ENCODE measurements at places on chromosomes 12 and 14. TPM values are rescaled to one million over a fixed set of nuclear protein-coding genes. Genes with fewer than 3 reads are reported as not detected.

GRCh38 chr14:103518422-103519042 lies 4.1 kb downstream of the CKB start:
- peak; percentile 63 for DNase-seq
- H3K4me1 ChIP-seq = peaks cover 16% of the 10 kb centered on the region
- no peak overlapping the region for H3K27ac ChIP-seq
- H3K36me3 ChIP-seq = no peaks in the 10 kb centered on the region
- H3K27me3 ChIP-seq = no peaks in the 10 kb centered on the region
- no peak overlapping the region for H3K4me3 ChIP-seq

DNA sequence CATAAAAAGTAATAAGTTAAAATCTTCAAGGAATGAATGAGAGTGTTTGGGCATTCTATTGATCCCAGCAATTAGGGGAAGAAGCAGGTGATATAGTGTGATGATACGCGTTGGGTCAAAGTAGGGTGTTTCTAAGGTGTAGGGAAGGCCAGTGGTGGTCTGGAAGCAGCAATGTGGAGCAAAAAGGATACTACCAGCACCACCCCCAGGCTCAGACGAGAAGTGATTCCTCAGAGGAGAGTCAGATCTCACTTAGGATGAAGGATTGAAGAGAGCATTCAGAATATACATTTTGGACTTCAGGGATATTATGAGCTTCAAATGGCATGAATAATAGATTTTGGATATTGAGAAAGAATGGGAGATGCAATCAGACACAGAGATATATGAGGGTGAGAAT lies 497.6 kb downstream of the RMST start:
- DNase-seq = no peak
- no peaks in the 10 kb centered on the region for H3K36me3 ChIP-seq
- no peak overlapping the region for H3K4me3 ChIP-seq
- H3K27ac ChIP-seq = no peak overlapping the region
- no peaks in the 10 kb centered on the region for H3K4me1 ChIP-seq
- no peaks in the 10 kb centered on the region for H3K27me3 ChIP-seq

GRCh38 chr12:64480148-64480547 lies 28.2 kb downstream of the TBK1 start:
- H3K4me3 ChIP-seq = no peak overlapping the region
- no peak overlapping the region for H3K27ac ChIP-seq
- H3K36me3 ChIP-seq = peaks cover 53% of the 10 kb centered on the region
- peaks cover 25% of the 10 kb centered on the region for H3K4me1 ChIP-seq
- no peaks in the 10 kb centered on the region for H3K27me3 ChIP-seq
- peak; percentile 55 for DNase-seq

TMEM132D gene
- total RNA-seq = not detected

DNA sequence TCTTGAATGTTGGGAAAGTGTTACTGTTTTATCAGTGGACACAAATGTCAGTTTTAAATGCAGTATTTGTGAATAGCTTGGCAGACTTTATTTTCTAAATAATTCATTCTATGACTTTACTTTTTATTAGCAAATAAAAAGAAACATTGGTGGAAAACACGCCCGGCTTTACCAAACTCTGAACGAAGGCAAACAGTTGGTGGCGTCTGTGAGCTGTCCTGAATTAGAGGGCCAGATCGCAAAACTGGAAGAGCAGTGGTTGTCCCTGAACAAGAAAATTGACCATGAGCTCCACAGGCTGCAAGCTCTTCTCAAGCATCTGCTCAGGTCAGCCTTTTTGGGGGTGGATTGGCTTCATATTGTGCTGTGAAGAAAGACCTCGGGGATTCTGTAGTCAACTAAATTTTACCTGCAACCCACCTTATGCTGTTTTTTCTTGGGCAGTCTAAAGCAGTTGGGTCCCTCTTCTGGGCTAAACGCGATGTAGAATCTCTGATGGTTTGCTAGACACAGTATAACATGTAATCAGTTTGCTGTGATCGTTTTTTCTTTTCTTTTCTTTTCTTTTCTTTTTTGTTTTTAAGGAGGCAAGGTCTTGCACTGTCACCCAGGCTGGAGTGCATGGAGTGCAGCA lies 156.4 kb downstream of the ESR2 start:
- H3K27me3 ChIP-seq = no peaks in the 10 kb centered on the region
- DNase-seq = peak; percentile 6
- no peak overlapping the region for H3K4me3 ChIP-seq

DNA sequence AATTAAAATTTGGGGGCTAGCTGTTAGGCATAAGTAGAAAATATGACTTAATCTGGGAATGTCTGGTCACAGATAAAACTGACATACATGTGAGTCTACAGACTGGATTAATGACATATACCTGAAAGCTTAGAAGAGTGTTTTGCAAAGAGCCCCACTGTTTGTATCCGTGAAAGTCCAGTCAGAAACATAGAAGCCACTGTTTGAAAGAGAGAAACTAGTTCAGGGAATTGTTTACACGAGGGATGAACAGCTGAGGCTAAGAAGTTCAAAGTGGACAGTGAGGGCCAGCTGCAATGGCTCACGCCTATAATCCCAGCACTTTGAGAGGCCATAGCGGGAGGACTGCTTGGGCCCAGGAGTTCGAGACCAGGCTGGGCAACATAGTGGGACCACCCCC lies 36.2 kb upstream of the SGPP1 start:
- no peak overlapping the region for H3K27ac ChIP-seq
- H3K27me3 ChIP-seq = no peaks in the 10 kb centered on the region
- no peaks in the 10 kb centered on the region for H3K36me3 ChIP-seq
- H3K4me3 ChIP-seq = no peak overlapping the region
- no peaks in the 10 kb centered on the region for H3K4me1 ChIP-seq

DNA sequence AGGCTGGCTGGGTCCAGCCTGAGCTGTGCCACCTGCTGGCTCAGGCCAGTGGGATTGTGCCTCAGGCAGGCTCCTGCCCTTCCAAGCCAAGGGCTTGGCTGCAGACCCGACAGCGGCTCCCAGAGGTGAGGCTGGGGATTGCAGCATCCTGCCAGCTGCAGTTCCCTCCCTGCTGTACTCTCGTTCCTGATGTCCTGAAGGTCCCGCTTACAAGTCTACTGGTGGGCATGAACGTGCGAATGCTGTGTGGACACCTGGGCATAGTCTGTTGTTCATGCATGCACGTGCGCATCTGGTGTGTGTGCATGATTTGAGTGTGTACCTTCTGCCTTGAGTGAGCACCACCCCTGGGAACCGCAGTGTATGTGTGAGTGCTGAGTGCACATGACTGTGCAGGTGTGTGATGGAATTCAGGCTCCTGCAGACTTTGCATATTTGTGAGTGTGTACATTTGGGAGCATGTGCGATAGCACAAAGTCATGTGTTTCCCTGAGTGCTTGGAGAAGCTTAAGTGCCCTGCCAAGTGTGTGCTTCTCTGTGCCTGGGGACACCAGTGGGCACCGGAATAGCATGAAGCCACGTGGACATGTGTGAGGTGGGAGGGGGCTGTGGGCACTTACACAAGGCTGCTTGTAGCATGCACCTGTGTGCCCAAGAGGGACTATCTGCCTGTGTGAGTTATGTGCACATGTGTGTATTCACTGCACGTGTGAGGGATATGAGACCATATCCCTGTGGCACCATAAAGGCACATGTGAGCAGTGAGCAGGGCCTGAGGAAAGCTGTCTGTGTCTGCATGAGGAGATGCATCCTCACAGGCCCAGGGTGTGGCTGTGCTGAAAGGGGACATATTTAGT lies 19.3 kb upstream of the KRT7 start:
- peaks cover 15% of the 10 kb centered on the region for H3K4me1 ChIP-seq
- H3K36me3 ChIP-seq = no peaks in the 10 kb centered on the region
- H3K27me3 ChIP-seq = no peaks in the 10 kb centered on the region
- DNase-seq = peak; percentile 85

- no peaks in the 10 kb centered on the region for H3K4me1 ChIP-seq
- H3K4me3 ChIP-seq = no peak overlapping the region
- no peaks in the 10 kb centered on the region for H3K27me3 ChIP-seq
Measured at GRCh38 chr12:88227263-88227662, 85.2 kb downstream of the TMTC3 start.

VSIG10 gene
- total RNA-seq = 11.6 TPM

GRCh38 chr12:91931111-91931510 lies 214.5 kb downstream of the BTG1 start:
- H3K36me3 ChIP-seq = no peaks in the 10 kb centered on the region
- no peak overlapping the region for H3K4me3 ChIP-seq

- no peaks in the 10 kb centered on the region for H3K27me3 ChIP-seq
- no peaks in the 10 kb centered on the region for H3K36me3 ChIP-seq
- DNase-seq = no peak
- no peak overlapping the region for H3K4me3 ChIP-seq
- H3K27ac ChIP-seq = no peak overlapping the region
- no peaks in the 10 kb centered on the region for H3K4me1 ChIP-seq
Measured at GRCh38 chr12:24049101-24049500, 99.6 kb upstream of the SOX5 start.

- no peaks in the 10 kb centered on the region for H3K27me3 ChIP-seq
- no peak overlapping the region for H3K27ac ChIP-seq
- H3K4me1 ChIP-seq = peaks cover 5% of the 10 kb centered on the region
- no peaks in the 10 kb centered on the region for H3K36me3 ChIP-seq
- H3K4me3 ChIP-seq = no peak overlapping the region
Measured at GRCh38 chr14:92688434-92689375, 59.7 kb downstream of the LGMN start.

DNA sequence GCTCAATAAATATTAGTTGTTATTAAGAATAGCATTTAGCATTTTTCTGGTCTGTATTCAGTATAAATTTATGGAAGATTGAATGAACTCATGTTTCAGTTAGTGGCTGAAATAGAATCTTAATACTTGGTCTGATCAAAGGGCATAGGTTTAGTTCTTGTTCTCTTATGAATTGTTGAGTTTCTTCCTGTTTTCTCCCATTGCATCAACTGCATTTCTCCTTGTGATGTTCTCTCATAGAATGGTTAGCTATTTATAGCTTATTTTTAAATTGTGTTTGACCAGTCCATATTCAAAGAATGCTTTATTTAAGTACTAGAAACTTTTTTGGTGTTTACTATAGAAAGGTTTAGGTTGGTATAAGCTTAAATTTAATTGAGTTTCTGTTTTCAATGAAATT lies 29.8 kb downstream of the APAF1 start:
- no peak overlapping the region for H3K27ac ChIP-seq
- no peaks in the 10 kb centered on the region for H3K4me1 ChIP-seq
- H3K4me3 ChIP-seq = no peak overlapping the region
- peaks cover 21% of the 10 kb centered on the region for H3K36me3 ChIP-seq
- no peak for DNase-seq

GRCh38 chr12:123815968-123816367 lies 53.9 kb downstream of the DNAH10 start:
- peaks cover 4% of the 10 kb centered on the region for H3K27me3 ChIP-seq
- no peak for DNase-seq
- H3K36me3 ChIP-seq = no peaks in the 10 kb centered on the region
- H3K27ac ChIP-seq = no peak overlapping the region

DNA sequence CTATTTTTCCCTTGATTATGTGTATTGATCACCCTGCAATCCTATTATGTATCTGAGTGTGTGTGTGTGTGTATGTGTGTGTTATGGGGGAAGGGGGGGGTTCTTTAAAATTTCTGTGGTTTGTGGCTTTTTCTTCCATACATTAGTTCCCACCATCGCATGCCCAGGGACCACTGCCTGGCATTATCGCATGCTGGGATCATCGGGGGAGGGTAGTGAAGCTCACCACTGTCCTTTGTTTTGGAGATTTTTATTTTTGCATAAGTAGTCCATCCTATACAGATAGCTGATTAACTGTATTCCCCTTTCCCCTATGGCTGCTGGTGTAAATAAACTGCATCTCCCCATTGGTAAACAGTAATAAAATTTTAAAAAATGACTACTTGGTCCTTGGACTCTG lies 3.4 kb downstream of the ATXN7L3B start:
- DNase-seq = no peak
- H3K4me3 ChIP-seq = peak overlapping the region; percentile 95
- H3K27me3 ChIP-seq = no peaks in the 10 kb centered on the region
- 0 out of 2 replicates have a peak, but pooled peaks cover 18% of the 10 kb centered on the region for H3K36me3 ChIP-seq
- H3K27ac ChIP-seq = no peak overlapping the region
- H3K4me1 ChIP-seq = peaks cover 35% of the 10 kb centered on the region

LMNTD1 gene
- 0.13 TPM for total RNA-seq

Data from GM23248 (cell line).